ENCODE measurements at places on chromosomes 4 and X. TPM values are rescaled to one million over a fixed set of nuclear protein-coding genes. Genes with fewer than 3 reads are reported as not detected.

HS6ST2 gene
- 0.38 TPM for total RNA-seq

IL2RG gene
- 637 TPM for total RNA-seq

EDA gene
- 5.4 TPM for total RNA-seq

STARD8 gene
- 3.5 TPM for total RNA-seq

DGKK gene
- not detected for total RNA-seq

RFC1 gene
- total RNA-seq, result 72.6 TPM

PDZD4 gene
- total RNA-seq, result 1.1 TPM

ARHGEF9 gene
- 21.9 TPM for total RNA-seq

CYBB gene
- not detected for total RNA-seq

IDH3G gene
- 64.8 TPM for total RNA-seq

IGSF1 gene
- total RNA-seq, result not detected

SOX3 gene
- total RNA-seq, result not detected

ALPK1 gene
- 11.4 TPM for total RNA-seq

CNGA1 gene
- total RNA-seq, result not detected

FAM47E gene
- not detected for total RNA-seq

FAM184B gene
- total RNA-seq, result not detected

REPS2 gene
- 0.10 TPM for total RNA-seq

NLRP2B gene
- not detected for total RNA-seq

LIMCH1 gene
- total RNA-seq, result not detected

ATP7A gene
- total RNA-seq, result 13.3 TPM

TNMD gene
- not detected for total RNA-seq

TMEM31 gene
- not detected for total RNA-seq

DCAF12L1 gene
- not detected for total RNA-seq

RENBP gene
- 12.8 TPM for total RNA-seq

TXLNG gene
- 9.4 TPM for total RNA-seq

NSUN7 gene
- 1.0 TPM for total RNA-seq

CCSER1 gene
- total RNA-seq, result 0.73 TPM

OTUD6A gene
- total RNA-seq, result not detected

DCAF4L1 gene
- total RNA-seq, result 0.10 TPM

NRK gene
- not detected for total RNA-seq

LPAR4 gene
- not detected for total RNA-seq

ZNF157 gene
- total RNA-seq, result 0.15 TPM

DKK2 gene
- not detected for total RNA-seq

Measured in activated CD4-positive, alpha-beta memory T cell treated with anti-CD3 and anti-CD28 coated beads, Interleukin-2, amount 10 ng/mL, durations not matched to agents 7 days and 5 days (primary cell).